LoVo (cell line): ENCODE measurements at places on chromosomes 16 and 17.

DNA sequence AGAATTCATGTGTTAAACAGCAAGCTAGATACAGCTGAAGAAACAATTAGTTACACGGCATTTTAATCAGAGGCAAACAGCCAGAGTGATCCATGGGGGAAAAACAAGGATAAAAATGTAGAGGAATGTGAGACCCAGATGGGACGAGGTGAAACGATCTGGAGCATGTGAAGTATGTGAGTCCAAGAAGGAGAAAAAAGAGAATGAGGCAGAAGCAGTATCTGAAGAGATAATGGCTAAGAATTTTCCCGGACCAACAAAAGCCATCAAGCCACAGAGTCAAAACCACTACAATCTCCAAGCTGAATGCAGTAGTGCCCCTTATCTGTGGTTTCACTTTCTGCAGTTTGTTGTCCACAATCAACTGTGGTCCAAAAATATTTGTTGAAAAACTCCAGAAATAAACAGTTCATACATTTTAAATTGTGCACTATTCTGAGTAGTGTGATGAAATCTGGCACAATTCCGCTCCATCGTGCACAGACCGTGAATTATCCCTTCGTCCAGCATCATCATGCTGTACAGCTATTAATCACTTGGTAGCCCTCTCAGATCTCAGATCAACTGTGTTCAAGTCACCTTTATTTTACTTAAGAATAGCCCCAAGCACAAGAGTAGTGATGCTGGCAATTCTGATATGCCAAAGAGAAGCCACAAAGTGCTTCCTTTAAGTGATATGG lies 18.8 kb downstream of the MYH10 start:
- no peak for DNase-seq

GRCh38 chr16:79089735-79090284 lies 510.7 kb downstream of the MAF start:
- no peak for DNase-seq

- no peak for DNase-seq
Observed at GRCh38 chr16:82523815-82524214, 103.0 kb upstream of the CDH13 start.

DNA sequence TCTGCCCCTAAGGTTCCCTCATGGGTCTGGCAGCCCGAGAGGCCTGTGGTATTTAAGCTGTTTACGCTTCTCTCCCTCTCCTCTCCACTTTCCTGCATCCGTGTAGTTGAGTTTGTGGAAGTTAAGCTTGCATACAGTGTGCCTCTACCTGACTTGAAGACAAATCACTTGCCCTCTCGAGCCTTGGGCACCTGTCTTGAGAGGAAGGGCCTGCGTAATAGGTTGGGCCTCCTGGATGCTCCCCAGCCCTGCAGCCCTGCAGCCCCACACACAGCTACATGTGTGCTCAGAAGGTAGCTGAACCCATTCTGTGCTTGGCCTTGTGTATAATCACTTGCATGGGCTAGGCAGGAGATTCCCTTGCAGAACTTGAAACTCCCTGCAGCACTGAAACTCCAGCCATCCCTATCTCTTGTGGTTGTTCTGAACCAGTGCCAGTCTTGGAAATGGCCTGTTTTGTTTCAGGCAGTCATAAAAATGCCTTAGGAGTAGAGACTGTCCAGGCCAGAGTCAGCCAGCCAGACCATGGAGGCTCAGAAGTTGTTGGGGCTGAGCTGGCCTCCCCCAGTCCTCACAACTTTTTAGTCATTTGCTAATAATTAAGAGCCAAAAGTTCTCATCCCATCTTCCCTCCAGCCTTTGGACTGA lies 134.6 kb downstream of the CLEC16A start:
- no peak for DNase-seq

DNA sequence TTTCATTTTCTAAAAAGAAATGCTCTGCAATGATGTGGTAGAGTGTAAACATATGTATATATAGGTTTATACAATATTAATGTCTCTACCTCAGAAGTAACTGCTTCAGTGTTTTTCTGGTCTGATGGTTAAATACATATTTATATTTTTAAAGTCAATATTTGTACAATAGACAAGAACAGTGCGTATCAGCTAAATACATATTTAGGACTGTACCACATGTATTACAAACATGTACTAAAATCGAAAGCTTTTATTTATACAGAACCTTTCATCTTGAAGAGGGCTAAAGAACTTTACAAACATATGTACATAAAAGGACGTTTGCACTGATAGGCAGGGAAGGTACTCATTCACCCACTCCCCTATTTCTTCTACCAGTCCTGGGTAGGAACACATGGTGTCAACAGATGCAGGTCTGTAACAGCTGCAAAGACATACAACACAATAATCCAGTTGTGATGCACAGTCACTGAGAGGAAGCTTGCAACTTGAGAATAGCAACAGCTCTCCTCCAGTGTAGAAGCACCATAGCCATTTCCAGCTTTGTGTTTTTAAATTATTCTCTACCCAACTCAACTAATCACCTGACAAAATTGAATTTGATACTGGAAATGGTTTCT lies 206.9 kb upstream of the C17orf78 start:
- no peak for DNase-seq

DNA sequence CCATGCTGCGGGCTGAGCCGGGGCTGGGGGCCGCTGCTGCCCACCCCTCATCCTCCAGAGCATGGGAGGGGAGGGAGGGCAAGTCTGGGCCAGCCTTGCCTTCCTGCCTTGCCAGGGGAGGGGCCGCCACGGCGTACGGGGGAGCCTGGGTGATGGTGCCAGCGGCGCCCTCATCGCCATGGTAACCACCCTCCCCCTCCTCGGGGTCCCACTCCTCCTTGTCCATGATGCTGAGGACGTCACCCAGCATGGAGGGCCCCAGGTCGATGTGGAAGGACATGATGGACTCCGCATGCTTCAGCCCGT lies 23.9 kb upstream of the CPSF4L start:
- no peak for DNase-seq

DNA sequence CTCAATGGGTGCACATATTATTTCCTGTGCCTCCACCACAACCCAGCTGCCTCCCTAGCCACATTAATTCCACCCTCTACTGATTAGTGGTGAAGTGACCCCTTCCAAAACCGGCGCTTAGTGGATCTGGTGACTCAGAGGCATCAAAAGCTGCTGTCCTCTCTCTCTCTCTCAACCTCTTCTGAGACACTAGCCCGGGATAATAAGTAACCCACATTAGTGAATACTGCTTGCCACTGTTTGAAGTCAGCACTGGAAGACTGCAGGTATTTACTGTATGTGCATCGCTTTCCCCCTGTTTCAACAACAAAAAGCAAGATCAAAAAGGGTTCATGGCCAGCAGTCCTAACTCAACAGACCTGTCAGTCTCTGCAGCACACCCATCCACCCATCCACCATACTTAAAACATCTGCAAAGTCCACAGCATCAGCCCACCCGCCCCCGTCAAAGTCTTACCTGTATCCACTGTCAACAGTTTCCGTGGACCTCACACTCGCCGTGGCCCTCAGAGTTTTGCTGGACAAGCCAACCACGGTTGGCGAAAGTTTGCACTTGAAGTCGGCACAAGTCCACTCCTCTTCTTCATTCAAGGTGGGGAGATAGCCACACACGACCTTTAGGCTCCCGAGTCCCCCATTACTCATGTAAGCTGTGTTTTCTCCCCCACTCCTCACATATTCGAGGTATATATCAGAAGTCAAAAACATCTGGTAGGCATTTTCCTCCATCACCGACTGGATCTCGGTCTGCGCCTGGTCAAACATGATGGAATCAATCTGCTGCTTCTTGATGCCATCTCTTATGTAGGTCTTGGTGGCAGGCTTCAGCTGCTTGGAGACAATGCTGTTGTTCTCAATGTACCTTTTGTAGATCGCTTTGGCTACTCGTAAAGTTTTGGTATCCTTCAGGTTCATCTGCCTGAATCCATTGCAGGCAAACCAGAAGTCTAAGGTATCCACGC lies 3.8 kb downstream of the AXIN2 start:
- DNase-seq, result peak; percentile 84

DNA sequence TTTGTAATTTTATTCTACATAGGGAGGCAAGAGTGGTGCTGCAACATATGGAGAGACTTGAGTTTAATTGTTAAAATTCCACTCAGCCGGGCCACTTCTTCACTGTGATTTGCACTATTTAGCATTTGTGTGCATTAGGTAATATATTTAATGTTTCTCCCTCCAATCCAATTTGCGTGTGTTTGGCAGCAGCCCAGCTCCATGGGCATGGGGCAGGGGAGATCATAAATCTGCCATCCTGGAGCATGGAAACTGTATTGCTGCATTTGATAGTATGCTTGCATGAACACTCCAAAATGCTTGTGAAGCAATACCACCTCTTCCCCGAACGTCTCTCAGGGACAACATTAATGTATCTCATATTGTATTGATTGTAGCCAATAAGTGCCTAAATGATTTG lies 339.1 kb upstream of the RBFOX1 start:
- DNase-seq, result no peak

DNA sequence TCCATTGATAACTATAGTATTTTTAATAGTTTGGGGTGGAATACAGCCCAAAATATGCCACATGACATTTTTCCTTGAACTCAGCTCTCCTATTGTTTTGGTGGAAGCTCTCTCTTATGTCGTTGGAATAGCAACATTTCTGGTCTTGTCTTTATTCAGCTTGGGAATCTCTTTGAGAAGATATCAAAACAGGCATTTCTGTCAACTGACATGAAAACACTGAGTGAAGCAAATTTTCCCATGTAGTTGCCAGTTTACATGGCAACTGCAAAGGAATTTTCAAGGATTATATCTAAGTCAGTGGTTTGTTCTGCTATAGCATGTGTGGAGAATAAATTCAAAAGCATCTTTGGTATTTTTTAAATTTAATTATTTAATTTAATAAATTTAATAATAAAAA lies 863.5 kb upstream of the CDH8 start:
- no peak for DNase-seq

GRCh38 chr16:74865922-74866598 lies 91.4 kb upstream of the FA2H start:
- no peak for DNase-seq

GRCh38 chr16:81625544-81626153 lies 153.4 kb upstream of the PLCG2 start:
- no peak for DNase-seq

GRCh38 chr17:68646626-68647526 lies 45.7 kb upstream of the FAM20A start:
- no peak for DNase-seq

DNA sequence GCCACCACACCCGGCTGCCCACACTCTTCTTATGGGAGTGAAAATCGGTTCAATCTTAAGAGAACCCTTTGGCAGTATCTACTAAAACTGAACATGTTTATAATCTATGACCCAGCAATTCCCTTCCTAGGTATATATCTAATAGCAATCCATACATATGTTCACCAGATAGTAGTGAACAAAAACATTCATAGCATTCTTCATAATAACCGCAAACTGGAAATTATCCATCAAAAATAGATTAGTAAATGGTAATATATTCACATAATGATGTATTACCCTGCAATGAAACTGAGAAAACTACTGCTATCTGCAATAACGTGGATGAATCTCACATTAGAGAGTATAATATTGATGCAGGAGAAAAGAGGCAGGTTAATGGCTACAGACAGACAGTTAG lies 23.1 kb downstream of the COPRS start:
- no peak for DNase-seq

DNA sequence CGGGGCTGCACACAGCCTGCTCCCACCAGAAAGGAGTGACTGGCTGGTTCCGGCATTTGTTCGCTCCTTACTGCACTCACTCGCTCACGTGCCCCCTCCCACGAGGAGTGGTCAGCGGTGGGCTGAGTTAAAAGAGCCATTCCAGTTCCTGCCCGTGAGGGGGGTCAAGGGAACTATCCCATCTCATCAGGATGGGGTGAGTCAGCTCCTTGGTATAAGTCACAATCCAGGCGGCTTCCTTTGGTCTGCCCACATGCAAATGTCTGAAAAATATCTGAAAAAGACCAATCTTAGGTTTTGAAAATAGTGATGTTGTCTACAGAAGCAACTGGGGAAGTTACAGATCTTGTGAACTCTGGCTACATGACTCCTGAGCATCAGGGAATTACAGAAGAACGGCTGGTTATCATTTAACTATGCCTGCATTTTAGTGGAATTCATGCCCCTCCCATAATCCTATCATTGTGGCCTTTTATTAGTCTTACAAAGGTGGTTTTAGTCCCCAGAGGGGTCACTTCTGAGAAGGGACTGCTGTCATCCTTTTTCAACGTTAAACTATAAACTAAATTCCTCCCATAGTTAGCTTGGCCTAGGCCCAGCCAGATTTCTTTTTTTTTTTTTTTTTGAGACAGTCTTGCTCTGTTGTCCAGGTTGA lies 9.8 kb upstream of the TNFSF12 start:
- DNase-seq, result no peak

DNA sequence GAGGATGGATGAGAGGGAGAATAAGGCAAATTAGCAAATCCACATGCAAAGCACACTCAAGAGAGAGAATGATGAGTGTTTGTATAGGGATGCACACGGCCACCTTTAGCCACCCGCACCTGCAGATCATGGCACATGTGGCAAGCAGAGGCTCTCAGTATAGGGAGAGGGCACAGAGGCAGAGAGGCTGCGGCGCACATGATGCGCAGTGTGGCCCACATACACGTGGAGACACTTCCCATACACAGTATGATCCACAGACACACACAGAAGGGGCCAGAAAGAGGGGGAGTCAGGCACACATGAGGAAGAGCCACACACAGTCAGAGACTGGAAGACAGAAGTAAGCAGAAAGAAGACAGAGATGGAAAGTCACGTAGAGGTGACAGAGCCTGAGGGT lies 6.5 kb upstream of the CHD3 start:
- DNase-seq, result no peak

DNA sequence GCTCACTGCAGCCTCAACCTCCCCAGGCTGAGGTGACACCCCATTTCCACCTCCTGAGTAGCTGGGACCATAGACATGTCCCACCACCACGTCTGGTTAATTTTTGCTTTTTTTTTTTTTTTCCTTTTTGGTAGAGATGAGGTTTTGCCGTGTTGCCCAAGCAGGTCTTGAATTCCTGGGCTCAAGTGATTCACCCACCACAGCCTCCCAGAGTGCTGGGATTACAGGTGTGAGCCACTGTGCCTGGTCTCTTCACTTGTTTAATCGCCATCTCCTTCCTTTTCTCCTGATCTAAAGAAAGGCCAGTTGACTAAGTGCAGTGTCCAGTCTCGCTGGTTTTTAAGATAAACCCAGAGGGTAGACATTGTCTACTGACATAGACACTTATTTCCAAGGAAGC lies 152.0 kb downstream of the C16orf95 start:
- no peak for DNase-seq

DNA sequence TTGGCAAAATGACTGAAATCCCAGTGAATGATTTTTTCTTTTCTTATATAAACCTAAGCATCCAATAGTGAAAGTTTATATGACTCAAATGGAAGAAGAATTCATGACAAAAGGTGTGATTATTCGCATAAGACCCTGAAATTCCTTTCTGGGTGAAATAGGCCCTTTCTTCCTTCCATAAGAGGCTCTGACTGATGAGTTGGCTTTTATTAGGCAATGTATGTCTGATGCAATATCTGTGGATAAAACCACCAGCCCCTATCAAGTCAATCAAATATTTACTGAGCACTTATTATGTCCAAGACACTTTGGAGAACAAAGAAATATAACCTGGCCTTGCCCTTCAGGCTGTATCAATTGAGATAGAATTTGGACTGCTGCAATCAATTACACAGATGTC lies 316.6 kb downstream of the CDH13 start:
- DNase-seq, result no peak
